Iris pigment epithelial cell (primary cell): ENCODE measurements at places on chromosomes 3 and 15.

DNA sequence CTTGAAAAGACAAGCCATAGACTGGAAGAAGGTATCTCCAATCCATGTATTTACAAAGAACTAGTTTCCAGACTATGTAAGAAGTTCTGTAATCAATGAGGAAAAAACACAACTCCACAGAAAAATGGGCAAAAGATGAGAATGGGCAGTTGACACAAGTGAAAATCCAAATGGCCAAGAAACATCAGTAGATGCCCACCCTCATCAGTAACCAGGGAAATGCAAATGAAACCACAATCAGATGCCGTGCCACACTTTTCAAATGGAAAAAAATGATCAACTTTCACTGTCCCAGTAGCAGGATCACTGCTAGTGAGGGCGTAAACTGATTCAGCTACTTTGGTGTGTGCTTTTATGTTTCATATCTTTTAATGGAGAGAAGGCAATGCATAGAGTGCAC is 4.5 kb upstream of the CPEB1 start:
- no peak for DNase-seq

DNA sequence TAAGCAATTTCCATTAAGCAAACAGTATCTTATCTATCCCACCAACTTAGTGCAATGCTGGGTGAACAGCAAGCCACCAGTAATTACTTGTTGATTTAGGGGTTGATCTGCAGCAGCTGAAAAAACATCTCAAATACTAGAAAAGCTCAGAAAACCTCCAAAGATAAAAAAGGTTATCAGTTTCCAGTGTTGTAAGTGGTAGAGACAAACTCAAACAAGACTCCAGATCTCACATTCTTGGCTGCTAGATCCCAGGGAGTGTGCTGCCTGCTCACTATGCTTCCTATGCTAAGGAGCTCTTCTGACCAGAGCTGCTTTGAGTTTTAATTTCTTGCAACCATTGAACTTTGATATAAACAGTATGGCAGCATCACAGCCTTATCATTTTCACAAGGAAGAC is 11.3 kb downstream of the B3GALNT1 start:
- no peak for DNase-seq

GRCh38 chr3:61702453-61702852 is 141.1 kb downstream of the PTPRG start:
- DNase-seq = no peak

DNA sequence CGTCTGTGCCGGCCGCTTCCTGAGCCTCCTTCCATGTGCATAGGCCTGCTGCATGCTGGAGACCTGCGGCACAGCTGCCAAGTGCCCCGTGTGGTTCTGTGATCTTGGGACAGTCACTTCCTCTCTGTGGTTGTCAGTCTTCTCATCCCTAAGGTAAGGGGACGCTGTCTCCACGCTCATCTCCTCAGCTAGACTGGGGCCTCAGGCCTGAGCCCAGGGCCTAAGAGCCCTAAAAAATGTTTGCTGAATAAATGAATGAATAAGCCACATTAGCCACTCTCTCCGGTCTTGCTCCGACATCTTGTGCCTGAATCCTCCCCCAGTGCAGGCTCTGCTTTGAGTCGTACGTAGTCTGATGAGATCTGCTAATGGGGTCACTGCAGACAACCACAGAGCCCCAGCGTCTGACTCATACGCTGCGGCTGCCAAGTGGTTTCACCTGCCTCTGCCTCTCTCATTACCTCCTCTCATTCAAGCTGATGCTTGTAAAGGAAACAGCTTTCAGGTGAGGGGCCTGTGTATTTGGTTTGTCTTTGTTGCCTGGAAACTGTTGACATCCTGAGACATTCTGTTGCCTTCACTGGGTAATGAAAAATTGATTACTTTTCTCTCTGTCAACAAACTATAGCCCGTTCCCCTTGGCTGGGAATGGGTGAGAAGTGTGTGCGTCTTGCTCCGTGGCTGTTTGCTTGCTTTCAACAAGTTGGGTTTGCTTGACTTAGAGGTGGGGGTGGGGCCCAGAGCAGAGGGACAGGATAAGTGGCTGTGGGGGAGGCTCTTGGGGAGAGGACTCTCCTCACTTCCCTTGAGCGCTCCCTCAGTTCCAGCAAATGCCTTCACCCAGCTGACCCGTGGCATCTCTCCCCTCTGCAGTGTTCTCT is 15.9 kb downstream of the RPLP1 start:
- peak; percentile 90 for DNase-seq

GRCh38 chr3:44470430-44470829 is 7.0 kb downstream of the ZNF445 start:
- no peak for DNase-seq

- no peak for DNase-seq
Observed at GRCh38 chr15:73957276-73957675, 31.0 kb downstream of the LOXL1 start.

GRCh38 chr15:78065284-78065872 is 12.1 kb downstream of the TBC1D2B start:
- peak; percentile 100 for DNase-seq

DNA sequence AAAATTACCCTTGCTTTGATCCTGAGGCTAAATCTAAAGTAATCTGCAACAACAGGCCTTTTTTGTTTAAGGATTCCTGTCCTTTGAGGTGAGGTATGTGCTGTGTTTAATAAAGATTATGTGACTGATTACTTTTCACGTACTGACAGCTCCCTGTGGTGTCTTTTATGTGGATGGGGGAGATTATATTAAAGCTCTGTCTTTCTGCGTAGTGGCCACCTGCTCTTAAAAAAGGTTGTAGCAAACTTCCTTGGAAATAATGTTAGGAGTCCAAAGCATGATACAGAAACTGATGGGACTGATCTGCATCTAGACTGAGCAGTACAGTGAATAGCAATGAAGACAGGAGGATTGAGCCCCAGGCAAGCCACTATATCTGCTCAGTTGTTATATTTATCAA is 453.0 kb upstream of the GOLIM4 start:
- DNase-seq = no peak

DNA sequence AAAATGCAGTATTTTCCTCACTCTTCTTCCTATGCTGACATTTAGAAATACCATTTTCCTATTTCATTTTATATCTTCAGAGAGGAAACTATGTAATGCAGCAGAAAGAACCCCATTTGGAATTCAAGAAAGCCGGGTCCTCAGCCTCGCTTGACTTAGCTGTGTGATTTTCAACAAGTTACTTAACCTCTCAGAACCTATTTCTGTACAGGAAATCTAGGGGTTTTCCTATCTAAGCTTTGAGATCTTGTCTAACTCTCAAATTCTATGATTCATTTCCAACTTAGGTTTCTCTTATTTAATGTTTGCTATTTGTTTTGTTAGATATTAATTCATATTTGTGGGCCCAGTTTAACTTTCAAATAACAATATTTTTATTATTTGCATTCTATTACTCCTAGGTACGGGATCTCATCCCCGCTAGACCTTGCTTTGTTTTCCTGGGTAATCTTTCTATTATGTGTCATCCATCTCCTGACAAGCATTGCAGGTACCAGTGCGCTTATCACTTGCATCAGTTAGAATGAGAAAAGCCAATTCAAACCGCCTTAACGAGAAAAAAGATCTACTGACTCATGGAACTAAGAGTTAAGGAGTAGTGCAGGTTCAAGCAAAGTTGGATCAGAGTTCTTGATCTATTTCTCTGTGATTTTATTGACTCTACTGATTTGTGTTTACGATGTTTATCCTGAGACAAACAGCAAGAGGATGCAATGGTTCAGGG is 70.6 kb upstream of the BHLHE40 start:
- DNase-seq = no peak

DNA sequence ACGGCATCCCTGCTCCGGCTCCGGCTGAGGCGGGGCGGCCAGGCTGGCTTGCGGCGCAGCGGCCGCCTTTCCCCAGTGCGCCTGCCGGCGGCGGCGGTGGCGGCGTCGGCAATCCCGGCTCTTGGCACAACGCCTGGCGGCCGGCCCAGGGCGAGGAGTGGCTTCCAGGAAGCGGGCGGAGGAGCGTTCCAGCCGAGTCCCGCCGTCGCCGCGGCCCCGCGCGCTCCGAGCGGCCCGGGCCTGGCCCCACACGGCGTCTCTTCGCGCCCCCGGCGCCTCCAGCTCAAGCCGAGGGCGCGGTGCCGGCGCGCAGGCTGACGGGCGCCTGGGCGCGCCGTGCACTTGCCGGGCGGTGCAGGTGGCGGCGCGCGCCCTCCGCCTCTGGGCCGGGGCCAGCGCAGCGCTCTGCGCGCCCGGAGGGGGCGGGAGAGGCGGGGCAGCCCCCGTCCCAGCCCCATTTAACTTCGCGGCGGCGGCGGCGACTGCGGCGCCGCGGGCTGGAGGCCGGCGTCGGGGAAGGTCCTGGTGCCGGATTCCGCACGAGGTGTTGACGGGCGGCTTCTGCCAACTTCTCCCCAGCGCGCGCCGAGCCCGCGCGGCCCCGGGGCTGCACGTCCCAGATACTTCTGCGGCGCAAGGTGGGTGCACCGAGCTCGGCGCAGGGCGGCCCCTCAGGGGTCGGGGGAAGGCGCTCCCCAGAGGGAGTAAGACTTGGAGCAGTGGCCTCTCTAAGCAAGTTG is at the start of gene ADAMTSL3:
Gene ADAMTSL3 (plus strand): TSS at position 485 of the 740 bp plus-strand sequence. CDS start 1,639 bp downstream, outside the sequence.
- peak; percentile 52 for DNase-seq

DNA sequence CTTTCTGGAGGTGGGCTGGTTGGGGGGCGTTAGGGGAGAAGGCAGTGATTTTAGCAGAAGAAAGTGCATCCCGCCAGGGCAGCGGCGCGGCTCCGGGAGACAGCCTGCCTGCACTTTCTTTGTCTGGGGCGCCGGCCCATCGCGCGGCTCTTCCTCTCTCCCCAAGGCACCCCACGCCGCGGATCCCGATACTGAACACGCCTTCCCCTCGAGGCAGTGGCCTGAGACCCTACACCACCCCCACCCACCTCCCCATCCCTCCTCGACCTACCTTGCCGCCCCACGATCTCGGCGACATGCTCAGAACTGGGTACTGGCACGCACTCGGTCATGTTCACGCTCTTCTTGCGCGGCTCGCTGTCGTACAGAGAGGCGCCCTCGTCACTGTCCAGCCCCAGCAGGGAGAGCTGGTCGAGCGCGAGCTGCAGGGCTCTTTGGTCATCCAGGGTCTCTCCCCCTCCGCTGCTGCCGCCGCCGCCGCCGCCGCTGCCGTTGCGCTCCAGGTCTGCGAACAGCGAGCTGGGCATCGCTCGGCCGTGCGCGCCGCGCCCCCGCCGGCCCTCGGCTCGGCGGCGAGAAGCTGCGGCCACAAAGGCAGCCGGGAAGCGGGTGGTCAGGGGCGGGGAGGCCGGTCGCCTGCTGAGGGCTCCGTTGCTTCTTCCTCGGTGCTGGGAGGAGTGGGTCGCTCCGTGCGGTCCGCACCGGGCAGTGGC is 483 bp downstream of the MEX3B start:
- peak; percentile 66 for DNase-seq

DNA sequence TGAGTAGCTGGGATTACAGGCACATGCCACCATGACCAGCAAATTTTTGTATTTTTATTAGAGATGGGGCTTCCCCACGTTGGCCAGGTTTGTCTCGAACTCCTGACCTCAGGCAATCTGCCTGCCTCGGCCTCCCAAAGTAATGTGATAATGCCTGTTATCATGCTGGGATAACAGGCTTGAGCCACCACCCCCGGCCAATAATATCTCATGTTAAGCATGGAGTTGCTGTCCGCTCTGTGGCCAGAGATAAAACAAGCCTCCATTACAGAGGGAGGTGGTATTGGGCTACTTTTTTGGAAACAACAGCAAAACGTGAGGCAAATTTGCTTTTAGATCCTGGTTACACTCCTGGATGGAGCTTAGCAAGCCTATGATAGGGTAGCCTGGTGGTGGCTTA is 32.9 kb upstream of the ALG1L2 start:
- no peak for DNase-seq

- no peak for DNase-seq
Observed at GRCh38 chr3:195537995-195538394, 5.1 kb downstream of the PPP1R2 start.

DNA sequence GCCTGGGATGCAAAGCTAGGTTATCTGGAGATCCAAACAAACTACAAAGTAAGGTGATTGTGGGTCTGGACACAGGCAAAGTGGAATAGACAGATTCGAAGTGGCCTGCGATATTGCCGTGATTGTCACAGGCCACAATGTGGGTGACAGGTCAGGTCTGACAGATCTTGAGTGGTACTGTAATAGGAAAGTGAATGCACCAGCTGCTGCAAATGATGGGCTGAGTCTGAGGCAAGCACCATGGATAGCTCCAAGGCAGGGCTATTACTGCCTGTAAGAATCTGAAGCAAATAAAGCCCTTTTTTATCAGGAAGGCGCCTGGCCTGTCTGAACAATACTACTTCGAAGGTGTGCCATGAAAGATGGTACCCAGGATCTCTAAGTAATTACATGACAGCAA is 10.0 kb downstream of the ARMC8 start:
- peak; percentile 59 for DNase-seq

DNA sequence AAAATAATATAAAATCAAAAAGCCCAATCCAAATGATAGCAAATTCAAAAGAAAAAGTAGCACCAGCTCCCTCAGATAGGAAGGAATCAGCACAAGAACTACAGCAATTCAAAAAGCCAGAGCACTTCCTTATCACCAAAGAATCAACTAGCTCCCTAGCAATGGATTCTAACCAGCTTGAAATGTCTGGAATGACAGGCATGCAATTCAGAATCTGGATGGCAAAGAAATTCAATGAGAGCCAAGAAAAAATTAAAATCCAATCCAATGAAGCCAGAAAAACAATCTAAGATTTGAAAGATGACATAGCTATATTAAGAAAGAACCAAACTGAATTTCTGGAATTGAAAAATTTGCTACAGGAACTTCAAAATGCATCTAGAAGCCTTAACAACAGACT is 1334.4 kb upstream of the ALCAM start:
- peak; percentile 55 for DNase-seq

DNA sequence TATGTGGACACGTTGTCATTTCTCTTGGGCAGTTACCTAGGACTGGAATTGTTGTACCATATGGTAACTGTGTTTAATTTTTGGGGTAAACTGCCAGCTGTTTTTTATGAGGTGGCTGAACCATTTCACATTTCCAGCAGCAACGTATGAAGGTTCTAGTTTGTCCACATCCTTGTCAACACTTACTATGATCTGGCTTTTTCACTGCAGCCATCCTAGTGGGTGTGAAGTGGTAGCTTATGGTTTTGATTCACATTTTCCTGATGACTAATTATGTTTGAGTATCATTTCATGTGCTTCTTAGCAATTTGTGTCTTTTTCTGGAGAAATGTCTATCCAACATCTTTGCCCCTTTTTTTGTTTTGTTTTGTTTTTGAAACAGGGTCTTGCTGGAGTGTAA is 96.2 kb downstream of the VGLL4 start:
- DNase-seq = no peak

DNA sequence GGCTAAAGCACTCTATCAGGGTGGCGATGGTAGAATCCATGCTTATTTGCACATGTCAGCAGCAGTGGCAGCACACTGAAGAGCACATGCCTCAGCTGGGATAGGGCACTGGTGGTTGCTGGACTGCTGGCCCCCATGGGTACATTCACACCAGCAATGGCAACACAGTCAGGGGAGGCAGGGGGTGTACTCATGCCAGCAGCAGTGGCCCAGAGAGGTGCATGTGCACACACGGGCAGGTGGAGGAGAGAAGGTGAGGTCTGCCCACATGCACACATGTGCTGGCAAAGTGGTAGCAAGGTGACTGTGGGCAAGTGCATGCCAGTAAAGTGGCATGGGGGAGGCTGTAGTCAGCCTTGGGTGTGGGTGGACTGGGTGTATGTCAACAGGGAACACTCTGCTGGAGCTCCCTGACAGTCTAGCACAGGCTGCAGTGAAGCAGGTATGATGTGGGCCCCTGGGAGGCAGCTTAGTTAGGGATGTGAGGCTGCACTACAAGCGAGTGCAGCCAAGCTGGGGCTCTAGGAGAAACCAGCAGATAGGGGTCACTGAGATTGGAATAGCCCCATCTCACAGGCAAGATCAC is 53.9 kb upstream of the NPAP1 start:
- DNase-seq = no peak
